ENCODE measurements at places on chromosomes 2 and 18. TPM values are rescaled to one million over a fixed set of nuclear protein-coding genes. Genes with fewer than 3 reads are reported as not detected.

Gene IKZF2
- 11.6 TPM for total RNA-seq

Gene NFE2L2
- total RNA-seq, result 87.7 TPM

Gene MC4R
- 0.93 TPM for total RNA-seq

Gene MLPH
- total RNA-seq, result 8.9 TPM

Gene TEKT4
- total RNA-seq, result not detected

Gene MYO7B
- 0.54 TPM for total RNA-seq
